ENCODE measurements at places on chromosomes 11 and 22.
A peak's percentile ranks its signal among the peaks of the same experiment; 100 is the strongest.

DNA sequence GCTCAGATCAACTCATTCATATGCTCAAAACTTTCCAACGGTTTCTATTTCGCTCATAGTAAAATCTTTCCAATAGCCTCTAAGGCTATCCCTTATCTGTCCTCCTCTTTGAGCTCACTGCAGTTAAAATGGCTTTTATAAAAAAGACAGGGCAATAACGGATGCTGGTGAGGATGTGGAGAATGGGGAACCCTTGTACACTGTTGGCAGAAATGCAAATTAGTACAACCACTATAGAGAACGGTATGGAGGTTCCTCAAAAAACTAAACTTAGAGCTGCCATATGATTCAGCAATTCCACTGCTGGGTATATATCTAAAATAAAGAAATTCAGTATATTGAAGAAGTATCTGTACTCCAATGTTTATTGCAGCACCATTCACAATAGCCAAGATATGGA, 345.6 kb downstream of the DLG2 start:
- no peak for DNase-seq

DNA sequence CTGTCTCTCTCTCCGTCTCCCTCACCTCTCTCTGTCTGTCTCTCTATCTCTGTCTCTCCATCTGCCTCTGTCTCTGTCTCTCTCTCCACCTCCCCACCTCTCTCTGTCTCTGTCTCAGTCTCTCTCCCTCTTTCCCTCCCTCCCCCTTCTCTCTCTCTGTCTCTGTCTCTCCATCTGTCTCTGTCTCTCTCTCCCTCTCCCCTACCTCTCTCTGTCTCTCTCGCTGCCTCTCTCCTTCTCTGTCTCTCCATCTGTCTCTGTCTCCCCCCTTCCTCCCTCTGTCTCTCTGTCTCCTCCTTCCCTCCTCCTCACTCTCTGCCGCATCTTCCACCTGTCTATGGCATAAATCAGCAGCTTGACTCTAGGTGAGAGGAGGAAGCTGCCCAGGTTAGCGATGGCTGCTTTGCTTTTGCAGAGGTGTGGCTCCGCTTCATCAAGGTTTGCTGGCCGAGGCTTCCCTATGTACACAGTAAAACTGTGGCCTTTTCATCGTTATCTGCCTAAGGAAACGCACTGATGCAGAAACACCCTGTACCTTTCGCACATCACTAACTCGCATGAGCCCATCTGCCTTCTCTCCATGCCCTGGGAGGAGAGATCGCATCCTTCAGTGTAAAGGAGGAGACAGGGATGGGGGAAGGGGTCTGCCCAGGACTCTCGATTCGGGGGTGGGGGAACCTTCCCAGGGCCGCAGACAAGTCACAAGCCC, 44.5 kb downstream of the ANO1 start:
- no peak for DNase-seq

DNA sequence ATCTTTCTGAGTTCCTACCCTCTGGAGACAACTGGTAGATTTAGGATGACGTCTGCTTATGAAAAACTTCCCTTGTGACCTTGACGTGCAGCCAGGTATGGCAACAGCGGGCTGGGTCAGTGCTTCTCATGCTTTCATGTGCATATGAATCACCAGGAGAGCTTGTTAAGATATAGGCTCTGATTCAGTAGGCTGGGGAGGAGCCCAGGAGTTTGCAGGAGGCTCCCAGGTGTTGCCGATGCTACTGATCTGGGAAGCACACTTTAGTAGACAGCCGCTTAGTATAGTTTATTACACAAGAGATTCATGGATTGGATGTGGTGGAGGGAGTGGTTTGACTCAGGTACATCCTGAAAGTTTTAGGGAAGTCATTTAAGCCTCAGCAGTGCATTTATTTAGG, 23.8 kb downstream of the DIXDC1 start:
- no peak for DNase-seq

- DNase-seq = no peak
Observed at GRCh38 chr11:69040581-69041260, 8.0 kb upstream of the TPCN2 start.

GRCh38 chr22:31102441-31103081, 4.8 kb downstream of the SELENOM start:
- DNase-seq = no peak

- DNase-seq = no peak
Observed at GRCh38 chr22:20646415-20646814, 127.5 kb upstream of the SERPIND1 start.

- no peak for DNase-seq
Observed at GRCh38 chr11:114604179-114604813, 8.7 kb upstream of the NXPE4 start.

GRCh38 chr11:87306262-87306851, 268.6 kb downstream of the TMEM135 start:
- no peak for DNase-seq

- no peak for DNase-seq
Observed at GRCh38 chr11:132158696-132159095, 788.3 kb downstream of the NTM start.

- DNase-seq = no peak
Observed at GRCh38 chr11:88818978-88819377, 246.8 kb downstream of the GRM5 start.

- DNase-seq = no peak
Observed at GRCh38 chr11:2824851-2825250, 60.7 kb downstream of the CDKN1C start.

GRCh38 chr11:120398132-120398531, 61.9 kb downstream of the ARHGEF12 start:
- DNase-seq = no peak

- no peak for DNase-seq
Observed at GRCh38 chr11:112580864-112581263, 320.2 kb upstream of the PLET1 start.

DNA sequence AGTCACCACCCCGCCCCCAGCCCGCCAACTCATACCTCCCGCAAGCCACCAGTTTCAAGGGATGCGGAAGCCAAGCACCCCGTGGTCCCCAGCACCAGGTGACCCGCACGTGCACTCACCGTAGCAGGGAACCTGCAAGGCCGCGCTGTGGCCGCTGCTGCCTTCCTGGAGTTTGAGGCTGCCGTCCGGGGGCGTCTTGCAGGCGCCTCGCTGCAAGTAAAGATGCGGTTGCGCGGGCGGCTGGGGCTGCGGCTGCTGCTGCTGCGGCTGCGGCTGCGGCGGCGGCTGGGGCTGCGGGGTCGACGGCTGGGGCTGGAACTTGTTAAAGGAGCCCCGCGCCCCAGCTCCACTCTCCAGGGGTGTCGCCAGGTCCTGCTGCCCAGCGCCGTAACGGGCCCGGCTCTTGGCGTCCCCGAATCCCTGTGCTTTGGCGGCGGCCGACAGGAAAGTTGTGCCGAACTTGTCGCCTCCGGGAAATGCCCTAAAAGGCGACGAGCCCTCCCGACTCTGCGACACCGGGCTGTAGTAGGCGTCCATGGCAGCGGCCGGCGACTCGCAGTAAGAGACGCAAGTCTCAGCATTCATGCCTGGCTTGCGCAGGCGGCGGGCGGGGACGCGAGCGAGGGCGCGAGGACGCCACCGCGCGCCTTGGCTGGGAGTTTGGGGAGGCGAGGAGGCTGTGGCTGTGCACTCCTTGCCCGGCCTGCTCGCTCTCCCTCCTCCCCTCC, at the start of gene ALX4:
Gene ALX4, minus strand, starts transcription at position 662 of the 728 bp plus-strand sequence. Its CDS starts 77 bp downstream, at position 585.
- peak; percentile 32 for DNase-seq

- DNase-seq = no peak
Observed at GRCh38 chr22:20253161-20253560, 15.0 kb downstream of the RTN4R start.

DNA sequence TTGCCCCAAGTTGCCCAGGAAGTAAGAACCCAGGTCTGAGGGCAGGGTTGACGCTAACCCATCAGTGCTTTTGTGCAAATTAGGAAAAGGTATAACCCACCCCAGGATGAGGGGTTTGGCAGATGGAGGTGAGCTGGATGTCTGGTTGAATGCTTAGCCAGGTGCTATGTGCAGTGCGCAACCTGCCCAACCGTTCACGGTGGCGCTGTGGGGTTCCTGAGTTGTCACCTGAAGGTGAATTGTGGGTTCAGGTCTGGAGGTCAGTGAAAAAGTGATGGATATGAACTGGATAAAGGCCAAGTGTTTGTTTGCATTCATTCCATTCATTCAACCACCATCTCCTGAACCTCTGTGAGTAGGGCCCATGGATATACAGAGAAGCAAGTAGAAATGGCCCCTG, 14.3 kb upstream of the LGALS2 start:
- DNase-seq = no peak

DNA sequence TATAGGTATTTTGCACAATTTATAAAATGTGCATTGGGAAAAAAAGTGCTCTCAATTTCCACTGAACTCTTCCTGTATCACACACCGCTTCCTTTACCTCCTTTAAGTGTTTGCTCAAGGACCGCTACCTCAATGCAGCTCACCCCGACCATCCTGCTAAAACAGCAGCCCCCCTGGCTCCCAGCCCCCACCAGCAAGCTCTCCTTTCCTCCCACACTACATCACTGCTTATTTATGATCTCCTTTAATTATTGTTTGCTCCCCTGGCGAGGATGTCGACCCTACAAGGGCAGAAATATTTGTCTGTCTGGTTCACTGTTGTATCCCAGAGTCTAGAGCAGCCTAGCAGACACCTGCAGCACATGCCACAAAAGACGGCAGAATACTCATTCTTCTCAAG, 10.0 kb downstream of the SHANK2 start:
- DNase-seq = no peak

GRCh38 chr11:18849406-18849805, 57.8 kb upstream of the PTPN5 start:
- DNase-seq = no peak

DNA sequence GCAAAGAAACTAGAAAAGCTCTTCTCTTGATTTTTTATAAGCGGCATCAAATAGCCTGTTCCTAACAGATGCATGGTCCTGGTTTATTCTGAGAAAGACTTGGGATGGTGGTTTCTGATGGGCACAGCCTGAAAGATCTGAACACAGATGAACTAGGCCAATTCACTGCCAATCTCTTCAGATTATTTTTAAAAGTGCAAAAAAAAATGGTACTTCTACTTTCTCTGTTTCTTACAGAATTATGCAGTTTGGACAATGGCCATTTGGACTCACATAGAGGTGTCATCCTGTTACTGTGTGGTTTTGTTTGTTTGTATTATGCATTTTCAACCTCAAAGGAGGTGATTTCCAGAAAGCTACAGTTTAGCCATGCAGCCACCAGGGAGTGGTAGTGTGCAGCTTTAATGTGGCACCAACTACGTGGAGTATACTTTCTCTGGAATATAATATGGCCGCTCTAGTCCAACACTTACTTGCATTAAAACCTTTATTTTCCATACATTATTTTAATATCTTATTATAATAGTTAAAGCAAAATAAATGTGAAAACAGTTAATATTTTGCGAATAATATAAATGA, 469.8 kb upstream of the KIRREL3 start:
- DNase-seq = no peak

- DNase-seq = no peak
Observed at GRCh38 chr11:69373251-69373635, 79.3 kb downstream of the MYEOV start.

GRCh38 chr22:22893077-22893805, 5.6 kb downstream of the IGLL5 start:
- DNase-seq = no peak

DNA sequence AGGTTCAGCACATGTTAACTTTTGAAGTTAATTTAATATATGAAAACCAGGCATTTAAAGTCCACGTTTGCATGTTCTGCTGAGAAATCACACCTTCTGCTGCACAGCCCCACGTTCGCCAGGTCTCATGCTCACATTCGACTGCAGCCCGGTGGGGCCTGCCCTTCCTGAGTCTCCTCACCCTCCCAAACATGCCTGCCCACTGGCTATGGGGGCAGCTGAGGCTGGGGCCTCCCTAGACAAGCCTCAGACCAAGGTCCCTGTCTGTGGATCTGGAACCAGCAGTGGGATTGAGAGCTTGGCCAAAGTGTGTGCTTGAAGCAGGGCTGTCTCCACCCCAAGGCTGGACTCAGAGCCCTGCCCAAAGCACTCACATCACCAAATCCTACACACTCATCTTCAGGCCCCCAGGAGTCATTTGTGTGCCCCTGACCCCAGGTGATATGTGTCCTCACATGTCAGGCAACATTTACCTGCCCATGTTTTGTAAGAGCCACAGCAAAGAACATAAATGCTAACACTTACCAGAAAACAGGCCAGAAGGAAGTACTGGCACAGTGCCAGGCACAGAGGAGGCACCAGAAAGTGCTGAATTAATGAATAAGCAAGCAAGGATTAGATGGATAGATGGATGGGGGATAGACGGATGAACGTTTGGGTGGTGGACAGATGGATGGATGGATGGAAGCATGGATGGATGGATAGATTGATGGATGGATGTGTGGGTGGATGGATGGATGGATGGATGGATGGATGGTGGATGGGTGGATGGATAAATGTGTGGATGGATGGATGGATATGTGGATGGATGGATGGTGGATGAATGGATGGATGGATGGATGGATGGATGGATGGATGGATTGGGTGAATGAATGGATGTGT, 9.4 kb upstream of the FADD start:
- DNase-seq = no peak

GRCh38 chr11:12531681-12532080, 142.5 kb upstream of the TEAD1 start:
- DNase-seq = no peak

DNA sequence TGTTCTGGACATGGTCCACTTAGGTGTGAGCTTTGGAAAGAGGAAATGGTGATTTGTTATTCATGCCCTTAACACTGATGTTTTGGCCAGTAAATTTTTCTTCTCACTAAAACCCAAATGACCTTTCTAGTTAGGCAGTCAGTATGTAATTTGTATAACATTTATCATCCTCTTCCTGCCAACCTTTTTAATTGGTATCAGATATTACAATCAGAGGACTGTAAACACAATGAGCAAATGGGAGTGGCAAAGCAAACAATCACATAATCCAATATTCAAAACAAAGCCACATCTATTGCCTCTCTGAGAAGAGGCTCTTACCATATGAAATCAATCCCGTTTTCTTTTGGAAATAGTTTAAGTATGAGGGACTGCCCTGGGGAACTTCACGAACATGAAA, 49.1 kb downstream of the BBOX1 start:
- no peak for DNase-seq

DNA sequence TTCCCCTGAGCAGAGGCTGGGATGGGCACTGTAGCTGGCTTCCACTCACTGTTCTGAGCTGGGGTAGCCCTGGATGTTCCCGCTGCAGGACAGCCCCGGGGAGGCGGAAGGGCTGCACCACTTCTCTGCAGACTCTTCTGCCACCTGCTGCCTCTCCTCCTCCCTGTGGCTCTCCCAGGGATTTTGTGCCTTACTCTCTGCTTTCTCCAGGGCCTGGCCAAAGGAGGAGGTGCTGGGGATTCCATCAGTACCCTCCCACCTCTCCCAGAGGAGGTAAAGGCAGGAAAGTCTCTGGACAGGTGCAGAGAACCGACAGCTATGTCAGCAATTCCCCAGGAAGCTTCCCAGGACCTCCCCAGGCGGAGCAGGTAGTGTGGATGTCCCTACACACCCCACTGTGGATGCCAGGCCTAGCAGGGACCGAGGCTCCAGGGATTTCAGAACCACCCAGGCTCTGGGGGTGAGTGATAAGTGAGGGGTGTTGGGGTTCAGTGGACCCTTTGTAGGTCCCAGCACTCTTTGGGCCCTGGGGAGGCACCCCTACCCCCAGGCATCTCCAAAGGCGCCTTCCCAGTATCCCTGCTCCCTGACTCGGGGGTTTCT, 11.3 kb downstream of the DUSP8 start:
- no peak for DNase-seq

Data from HL-60 (cell line).